Body of pancreas (tissue), 4 donors: ENCODE measurements at places on chromosomes 1 and 21. TPM values are rescaled to one million over a fixed set of nuclear protein-coding genes. Genes with fewer than 3 reads are reported as not detected.
A peak's percentile ranks its signal among the peaks of the same experiment; 100 is the strongest.

MYBPH gene
- total RNA-seq = not detected

CHIA gene
- total RNA-seq = not detected

NFYC gene
- total RNA-seq = 44.9 TPM

GRCh38 chr1:119435052-119435451, 20.1 kb downstream of the HSD3B2 start:
- H3K4me1 ChIP-seq = no peaks in the 10 kb centered on the region
- DNase-seq = no peak
- no peak overlapping the region for H3K4me3 ChIP-seq
- no peak overlapping the region for H3K27ac ChIP-seq

- no peak for DNase-seq
- H3K36me3 ChIP-seq = no peaks in the 10 kb centered on the region
- H3K4me3 ChIP-seq = peak overlapping the region; percentile 36
- peaks cover 14% of the 10 kb centered on the region for H3K4me1 ChIP-seq
- no peak overlapping the region for H3K27ac ChIP-seq
These were observed 55.5 kb upstream of the DNAJC6 start for GRCh38 chr1:65253800-65254319.

RAB7B gene
- total RNA-seq = not detected
